ENCODE measurements at places on chromosomes 2 and 18.

- peak; percentile 70 for DNase-seq
Observed at GRCh38 chr2:100230754-100231153, 88.4 kb upstream of the AFF3 start.

DNA sequence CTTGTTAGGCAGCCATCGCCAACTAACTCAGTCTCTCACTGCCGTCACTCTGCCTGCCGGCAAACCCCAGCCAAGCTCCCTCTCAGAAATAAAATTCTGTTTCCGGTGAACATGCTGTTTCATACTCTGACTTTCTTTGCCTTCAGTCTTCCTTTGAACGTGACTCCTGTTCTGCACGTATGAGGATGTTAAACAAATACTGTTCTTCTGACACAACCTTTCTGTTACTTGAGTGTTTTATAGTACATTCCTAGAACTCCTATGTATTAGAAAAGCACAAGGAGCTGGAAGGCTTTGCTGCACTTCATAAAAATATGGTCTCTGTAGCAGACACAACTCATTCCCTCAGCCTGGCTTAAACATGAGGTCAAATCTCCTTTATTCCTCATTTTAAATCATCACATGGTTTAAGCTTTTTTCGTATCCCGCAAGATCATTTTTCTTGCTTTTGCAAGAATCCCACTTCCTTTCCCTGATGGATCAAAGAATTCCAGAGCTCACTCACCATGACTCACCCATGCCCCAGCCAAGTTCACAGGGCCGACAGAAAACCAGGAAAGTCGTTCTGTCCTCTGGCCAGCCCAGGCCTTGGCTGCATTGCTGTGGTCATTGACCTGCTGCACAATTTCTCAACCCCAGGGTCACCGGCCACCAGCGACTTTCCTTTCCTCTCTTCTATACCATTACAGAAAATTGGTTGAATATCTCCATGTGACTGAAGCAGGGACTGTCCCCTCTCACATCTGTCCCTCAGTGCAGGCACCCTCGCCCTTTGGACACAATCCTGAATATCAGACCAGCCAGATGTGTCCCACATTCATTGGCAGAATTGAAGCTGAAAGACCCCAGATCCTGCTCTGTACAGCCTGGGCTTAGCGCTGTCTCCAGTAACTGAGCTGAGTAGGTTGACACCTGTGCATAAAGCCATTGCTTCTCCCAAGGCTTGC lies 183.1 kb upstream of the ARL4C start:
- DNase-seq: peak; percentile 98

GRCh38 chr2:155630760-155631159 lies 701.8 kb downstream of the NR4A2 start:
- no peak for DNase-seq

- no peak for DNase-seq
Observed at GRCh38 chr2:30797381-30798015, 9.7 kb downstream of the CAPN13 start.

DNA sequence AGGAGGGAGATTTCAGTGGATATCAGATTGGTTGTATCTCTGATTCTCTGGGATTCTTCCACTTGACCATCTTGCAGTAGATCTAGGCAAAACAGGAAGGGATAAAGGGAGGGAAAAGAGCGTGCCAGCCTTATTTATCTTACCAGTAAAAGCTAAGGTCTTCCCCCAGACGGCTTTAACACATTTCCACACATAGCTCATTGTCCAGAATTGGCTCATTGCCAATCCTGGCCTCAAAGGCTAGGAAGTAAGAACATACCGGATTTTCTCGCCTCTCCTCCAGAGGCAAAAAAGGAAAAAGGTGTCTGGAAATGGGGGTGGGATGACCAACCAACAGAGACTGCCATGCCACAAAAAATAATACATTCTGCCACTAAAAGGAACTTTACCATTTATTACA lies 411.6 kb upstream of the NRP2 start:
- no peak for DNase-seq

DNA sequence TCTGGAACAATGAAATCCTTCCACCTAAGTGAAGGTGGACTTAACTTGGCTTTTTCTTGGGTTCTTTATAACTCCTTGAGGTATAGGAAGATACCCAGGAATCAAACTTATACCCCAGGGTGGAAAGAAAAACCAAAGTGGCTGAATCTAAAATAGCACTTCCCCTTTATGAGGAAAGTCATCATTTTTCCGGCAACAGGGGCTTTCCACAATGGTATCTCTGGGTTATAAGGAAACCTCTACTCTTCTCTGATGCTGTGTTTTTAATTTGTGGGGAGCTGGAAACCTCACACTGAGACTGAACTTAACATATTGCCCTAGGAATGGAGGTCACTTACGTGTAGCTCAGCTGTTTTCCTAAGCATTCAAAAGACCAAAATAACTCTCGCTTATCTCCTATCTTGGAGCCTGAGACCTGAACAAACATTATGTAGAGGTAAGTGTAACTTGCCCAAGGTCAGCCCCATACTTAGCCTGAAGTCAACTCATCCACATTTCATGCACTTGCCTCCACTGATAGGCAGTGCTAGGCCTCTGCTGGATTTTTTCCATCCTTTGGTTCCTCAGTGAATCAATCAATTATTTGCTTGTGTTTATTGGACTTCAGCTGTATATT lies 117.9 kb downstream of the SETBP1 start:
- DNase-seq: no peak

DNA sequence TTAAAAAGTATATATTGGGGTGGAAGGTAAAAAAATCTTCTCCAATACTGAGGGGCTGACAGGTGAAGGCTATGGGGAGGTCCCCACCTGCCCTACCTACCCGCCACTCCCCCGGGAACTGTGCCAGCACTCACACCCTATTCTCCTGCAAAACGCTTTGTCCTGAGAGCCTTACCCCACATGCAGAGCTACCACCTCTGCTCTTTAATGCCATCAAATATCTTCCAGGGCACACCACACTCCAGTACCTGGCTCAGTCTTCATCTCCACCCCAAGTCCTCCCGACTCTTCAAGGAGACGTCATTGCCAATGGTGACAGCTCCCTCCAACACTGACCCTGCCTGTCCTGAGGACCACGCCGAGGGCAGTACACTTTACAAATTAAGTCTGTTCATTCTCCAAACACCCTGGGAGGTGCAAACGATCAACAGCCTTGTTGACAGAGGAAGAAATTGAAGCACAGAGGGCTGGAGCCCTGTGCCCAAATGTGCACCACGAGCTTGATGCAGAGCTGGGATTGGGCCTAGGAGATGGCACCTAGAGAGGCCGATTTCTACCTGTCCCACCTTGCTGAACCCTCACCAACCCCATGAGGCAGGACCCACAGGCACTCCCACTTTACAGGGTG lies 6.0 kb upstream of the GPR55 start:
- DNase-seq: no peak

DNA sequence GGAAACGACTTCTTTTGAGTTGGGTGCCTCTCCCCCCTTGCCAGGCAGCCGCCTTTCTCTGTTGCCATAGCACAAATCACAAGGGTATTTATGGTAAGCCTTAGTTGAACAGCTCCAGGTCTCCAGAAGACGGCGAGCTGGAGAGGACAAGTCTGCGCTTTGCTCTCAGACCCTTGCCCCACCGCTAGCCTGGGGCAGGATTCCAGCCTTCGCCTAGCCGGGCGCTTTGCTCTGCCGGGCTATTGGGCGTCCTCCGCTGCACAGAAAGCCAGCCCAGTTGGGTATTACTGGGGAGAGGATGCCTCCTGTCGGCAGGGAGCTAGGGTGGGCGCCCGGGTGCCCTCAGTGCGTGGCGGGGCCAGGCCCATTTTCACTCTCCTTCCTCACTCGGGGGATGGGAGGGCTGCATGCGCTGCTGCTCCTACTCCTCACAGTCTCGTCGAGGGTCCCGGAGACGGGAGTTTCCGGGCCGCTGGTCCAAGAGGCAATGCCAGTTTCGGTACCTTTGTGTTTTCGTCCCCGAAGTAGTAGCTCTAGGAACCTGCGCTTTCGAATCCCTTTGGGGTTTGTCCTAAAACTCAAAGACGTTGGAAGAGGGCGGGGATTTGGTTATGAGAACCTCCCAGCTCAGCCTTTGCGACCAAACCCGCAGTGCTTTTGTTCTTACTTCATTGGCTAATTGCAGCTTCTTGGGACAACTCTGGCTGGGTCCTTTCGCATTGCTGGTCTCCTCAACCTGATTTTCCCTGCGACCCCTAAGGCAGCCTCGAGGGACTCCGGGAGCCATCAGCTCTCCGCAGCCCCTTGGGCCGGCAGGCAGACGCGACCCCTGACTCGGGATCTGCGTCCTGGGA lies 3.6 kb upstream of the DLX2 start:
- DNase-seq: peak; percentile 51

DNA sequence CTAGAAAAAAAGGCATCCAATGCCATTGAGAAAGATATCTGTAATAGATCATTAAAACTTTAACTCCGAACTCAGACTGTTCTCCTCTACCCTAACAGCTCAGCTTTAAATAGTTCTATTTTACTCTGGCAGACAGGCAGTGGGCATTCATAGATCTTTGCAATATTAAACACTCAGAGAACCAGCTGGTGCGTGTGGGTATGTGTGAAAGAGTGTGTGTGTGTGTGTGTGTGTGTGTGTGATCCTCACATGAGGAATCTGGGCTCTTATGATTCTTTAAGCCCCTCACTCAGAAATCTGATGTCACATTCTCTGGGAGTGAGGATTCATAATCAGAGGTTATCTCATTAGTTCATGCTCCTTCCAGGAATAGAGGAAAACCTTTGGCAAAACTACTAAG lies 144.3 kb downstream of the KCNH7 start:
- no peak for DNase-seq

GRCh38 chr2:160499865-160500264 lies 6.3 kb upstream of the RBMS1 start:
- DNase-seq: no peak

DNA sequence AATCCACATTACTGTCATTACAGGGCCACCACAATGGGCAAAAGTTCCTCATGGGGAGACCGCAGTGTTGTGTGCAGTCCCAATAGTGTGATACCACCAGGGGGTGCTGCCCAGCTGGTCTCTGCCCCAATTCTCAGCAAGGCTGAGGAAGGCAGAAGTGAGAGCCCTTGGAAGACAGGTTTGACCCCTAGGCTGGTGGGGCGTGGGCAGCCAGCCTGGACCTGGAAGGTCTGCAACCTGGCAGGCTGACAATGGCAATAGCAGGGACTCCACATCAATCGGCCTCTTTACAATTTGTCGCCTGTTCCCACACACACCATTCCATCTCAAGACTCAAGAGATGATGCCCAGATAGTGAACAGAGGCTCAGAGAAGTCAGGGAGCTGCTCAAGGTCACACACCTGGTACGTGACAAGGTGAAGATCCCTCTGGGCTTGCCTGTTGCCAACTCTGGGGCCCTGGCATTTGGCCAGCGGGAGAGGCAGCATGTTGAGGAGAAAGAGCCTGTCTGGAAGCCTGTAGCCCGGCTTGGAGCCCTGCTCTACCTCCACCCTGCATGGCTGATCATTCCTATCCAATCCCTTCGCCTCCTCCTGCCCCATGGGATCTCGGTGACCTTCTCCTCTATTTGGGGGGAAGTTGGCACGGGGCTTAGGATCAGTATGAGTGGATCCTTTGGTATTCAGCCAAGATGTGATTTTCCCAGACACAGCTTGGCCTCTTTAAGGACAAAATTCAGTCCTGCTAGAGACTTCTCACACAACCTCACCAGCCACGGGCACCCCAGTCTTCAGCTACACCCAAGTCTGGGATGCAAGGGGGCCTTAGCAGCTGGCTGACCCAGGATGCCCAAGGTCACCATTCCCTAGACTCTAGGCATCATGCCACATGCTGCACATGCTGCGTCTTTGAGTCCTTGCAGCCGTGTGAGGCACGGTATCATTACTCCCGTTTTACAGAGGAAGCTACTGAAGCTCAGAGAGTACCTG lies 2.9 kb upstream of the ATOH8 start:
- peak; percentile 52 for DNase-seq

DNA sequence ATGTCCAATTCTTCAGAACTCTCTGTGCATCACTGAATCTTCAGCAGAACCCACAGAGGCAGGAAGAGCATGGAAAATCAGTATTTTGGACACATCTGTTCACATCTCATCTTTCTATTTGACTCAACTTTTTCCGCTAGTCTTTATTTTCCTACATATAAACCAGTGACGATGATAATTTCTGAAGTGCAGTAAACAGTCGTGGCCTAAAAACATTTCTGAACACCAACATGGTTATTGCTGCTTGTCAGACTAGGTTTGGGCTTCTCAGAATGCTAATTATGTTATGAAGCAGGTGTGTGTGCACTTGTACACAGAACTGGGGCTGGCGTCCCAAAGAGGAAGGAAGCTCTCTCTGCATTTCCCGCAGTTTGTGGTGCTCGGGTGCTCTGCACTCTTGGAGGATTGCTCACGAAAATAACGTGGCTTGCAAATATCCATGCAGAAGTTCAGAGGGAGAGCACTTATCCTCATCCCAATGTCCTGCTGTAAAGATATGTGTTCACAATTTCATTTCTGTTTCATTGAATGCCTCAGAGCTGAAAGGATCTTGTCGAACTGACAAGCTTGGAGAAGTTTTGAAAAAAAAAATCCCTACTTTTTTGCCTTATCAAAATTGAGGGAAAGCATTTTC lies 50.8 kb downstream of the EDAR start:
- no peak for DNase-seq

DNA sequence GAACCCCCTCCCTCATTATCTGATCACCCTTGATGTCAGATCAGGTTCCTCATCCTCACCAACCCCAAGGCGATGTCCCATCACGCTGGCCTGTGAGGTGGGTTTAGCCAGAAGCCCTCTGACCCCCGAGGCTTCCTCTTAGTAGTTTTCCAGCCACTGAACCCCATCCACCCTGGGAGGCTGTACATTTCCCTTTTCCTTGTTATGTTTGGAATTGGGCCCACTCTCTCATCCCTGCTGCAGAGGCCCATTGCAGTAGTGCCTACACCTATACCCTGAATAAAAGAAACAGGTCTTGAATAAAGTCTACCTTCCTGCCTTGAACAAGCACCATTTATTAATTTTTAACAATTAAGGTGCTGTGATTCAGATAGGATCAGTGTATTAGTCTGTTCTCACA lies 80.1 kb downstream of the NCAPH start:
- no peak for DNase-seq

- DNase-seq: no peak
Observed at GRCh38 chr2:21657445-21657844, 533.7 kb downstream of the TDRD15 start.

- DNase-seq: peak; percentile 28
Observed at GRCh38 chr2:29841386-29842004, 79.9 kb downstream of the ALK start.

DNA sequence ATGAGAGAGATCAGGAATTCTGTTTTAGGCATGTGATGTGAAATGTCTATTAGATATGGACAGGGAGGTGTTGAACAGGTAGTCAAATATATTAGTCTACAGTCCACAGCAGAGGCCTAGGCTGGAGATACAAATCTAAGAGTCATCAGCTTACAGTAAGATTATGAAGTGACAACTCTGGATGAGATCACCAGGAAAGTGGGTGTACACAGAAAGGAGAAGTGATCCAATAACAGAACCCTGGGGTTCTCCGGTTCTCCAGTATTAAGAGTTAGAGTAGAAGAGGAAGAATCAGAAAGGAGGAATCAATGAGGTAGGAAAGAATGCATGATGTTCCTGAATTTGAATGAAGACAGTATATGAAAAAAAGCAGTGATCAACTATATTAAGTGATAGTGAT lies 362.3 kb downstream of the FIGN start:
- DNase-seq: no peak

- peak; percentile 33 for DNase-seq
Observed at GRCh38 chr2:181456660-181457120, 496 bp upstream of the ITGA4 start.

GRCh38 chr2:8002765-8003393 lies 679.0 kb upstream of the ID2 start:
- peak; percentile 37 for DNase-seq

Measured in fibroblast of skin of abdomen (primary cell).